Left renal cortex interstitium (tissue), 4 donors: ENCODE measurements at places on chromosomes 5 and 9.

GRCh38 chr5:76548525-76549229 lies 74.5 kb downstream of the F2RL2 start:
- no peak for DNase-seq

- no peak for DNase-seq
These were observed 41.2 kb upstream of the TRIO start for GRCh38 chr5:14101922-14102321.

GRCh38 chr9:118038713-118039112 lies 334.5 kb downstream of the TLR4 start:
- no peak for DNase-seq

GRCh38 chr9:132627106-132627505 lies 42.7 kb downstream of the DDX31 start:
- no peak for DNase-seq

DNA sequence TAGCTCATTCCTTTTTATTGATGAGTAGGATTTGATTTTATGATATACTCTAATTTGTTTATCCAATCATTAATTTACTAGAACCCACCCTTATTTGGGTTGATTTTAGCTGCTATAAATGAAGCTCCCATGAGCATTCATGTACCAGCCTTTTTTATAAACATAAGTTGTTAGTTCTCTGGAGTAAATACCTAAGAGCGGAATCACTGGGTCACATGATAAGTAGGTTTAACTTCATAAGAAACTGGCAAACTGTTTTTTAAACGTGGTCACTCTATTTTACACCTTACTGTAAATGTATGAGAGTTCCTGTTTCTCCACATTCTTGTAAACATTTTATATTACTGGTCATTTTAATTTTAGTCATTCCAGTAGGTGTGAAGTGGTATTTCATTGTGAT lies 364.6 kb downstream of the NPR3 start:
- no peak for DNase-seq

GRCh38 chr5:142156839-142157463 lies 48.4 kb downstream of the NDFIP1 start:
- no peak for DNase-seq

DNA sequence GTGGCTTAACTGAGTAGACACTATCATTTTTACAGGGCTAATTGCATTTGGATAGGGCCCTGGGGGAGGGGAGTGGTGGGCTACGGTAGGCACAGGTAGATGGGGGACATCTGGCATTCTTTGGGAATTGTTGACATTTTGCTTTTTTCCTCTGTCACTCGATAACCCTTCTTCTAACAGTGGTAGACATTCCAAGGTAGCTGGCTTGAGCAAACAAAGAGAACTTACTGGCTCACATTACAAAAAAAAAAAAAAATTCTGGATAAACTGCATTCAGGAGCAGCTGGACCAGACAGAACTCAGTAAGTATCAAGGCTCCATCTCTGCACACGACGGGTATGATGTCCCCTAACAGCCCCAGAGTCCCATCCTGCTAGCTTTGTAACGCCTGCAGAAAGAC lies 585.2 kb downstream of the ZNF608 start:
- no peak for DNase-seq

DNA sequence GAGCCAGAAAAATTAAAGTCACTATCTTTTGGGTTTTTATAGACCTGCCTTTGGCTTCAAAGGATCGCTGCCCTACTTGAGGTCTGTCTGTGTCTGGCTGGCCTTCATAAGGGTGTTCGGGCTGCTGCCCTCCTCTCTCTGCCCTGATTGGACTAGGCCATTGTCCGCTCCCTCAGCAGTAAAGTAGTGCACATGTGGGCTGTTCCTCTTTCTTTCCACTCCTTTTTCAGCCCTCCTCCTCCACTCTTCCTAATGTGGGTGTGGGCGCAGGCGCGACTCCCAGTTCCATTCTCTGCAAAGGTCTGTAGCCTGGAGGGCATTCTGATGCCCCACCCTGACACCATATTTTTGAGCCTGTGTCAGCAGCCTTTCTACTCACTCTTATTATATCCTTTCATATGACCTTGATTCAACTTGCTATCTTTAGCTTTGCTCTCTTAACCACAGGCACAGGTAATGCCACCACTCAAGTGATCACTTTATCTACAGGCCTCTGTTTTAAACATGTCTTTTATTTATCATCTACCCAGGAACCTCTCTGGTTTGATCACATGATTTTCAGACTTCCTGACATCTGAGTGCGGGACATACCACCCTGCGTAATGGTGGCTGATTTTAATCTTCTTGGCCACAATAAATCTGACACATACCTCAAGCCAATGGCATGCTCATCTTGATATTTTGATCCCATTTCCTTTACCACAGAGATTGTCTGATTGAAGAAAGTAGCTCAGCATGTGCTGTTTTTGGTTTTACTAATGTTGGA lies 144.5 kb downstream of the AOPEP start:
- DNase-seq, result no peak

GRCh38 chr5:106292654-106293053 lies 1378.1 kb downstream of the EFNA5 start:
- no peak for DNase-seq

GRCh38 chr5:41009232-41009631 lies 61.9 kb downstream of the MROH2B start:
- no peak for DNase-seq

- DNase-seq, result no peak
These were observed 63.4 kb upstream of the PALM2AKAP2 start for GRCh38 chr9:109716631-109717030.

GRCh38 chr9:1455766-1456165 lies 405.6 kb downstream of the DMRT2 start:
- no peak for DNase-seq

DNA sequence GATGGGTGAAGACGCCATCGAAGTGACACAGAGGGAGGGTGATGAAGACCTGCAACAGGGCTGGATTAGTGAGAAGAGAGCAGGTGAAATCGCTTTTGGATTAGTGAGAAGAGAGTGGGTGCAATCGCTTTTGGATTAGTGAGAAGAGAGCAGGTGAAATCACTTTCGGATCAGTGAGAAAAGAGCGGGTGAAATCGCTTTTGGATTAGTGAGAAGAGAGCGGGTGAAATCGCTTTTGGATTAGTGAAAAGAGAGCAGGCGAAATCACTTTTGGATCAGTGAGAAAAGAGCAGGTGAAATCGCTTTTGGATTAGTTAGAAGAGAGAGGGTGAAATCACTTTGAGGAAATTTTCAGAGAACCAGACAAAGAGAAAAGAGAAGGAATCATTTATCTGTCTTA lies 67.2 kb upstream of the TRIO start:
- DNase-seq, result no peak

- DNase-seq, result no peak
These were observed 165.8 kb upstream of the NR3C1 start for GRCh38 chr5:143569213-143569701.

GRCh38 chr9:109417585-109418544 lies 80.2 kb downstream of the PTPN3 start:
- no peak for DNase-seq

DNA sequence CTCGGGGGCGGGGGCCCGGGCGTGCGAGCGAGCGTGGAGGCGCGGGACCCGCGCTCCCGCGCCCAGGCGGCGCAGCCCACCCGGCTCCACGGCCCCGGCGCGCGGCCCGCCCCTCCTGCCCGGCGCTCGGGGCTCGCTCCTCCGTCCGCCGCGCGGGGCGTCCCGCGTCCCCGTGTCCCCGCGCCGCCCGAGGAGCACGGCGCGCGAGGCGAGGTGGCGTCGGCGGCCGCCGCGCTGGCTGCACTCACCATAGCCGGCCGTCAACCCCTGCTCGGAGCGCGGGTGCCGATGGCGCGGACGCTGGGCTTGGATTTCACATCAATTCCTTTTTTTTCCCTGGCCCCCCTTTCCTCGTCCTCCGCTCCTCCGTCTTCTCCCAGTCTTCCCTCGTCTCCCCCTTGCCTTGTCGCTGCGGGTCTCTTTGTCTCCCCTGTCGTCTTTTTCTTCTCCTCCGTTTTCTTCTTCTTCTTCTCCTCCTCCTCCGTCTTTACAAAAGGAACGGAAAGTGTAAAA lies 494 bp downstream of the PTCH1 start:
- DNase-seq, result no peak

DNA sequence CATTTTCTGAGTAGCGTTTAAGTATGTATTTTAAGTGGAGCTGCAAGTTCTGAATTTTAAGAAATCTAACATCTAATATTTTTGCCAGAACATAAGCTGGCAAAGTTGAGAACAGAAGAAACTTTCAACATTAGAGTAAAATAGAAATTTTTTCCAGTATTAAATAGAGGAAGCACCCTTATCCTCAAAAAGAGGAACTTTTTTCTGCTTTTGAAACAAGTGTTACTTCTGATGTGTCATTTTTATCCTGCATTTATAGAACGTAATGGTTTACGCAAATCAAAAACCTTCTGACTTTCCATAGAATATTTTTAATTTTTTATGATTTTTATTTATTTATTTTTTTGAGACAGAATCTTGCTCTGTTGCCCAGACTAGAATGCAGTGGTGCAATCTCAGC lies 21.8 kb downstream of the ZBED3 start:
- no peak for DNase-seq

- no peak for DNase-seq
These were observed 669.0 kb downstream of the ACTL7B start for GRCh38 chr9:108186642-108187395.

DNA sequence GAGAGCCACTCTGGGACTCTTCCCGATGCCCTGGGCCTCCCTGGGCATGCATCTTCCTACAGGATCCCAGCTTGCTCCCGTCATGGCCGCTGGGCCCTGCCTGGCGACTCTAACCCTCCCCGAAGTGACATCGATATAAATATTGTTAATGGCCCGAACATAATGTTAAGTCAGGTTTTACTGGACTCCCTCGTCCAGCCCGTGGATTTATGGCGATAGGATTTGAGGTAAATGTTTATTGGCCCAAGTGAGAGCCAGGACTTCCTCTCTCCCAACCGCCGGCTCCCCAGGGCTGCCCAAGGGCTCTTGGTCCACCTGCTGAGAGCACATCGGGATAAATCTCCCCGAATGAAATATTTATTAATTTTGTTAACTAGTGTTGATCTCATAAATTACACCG lies 246.3 kb downstream of the PBX3 start:
- DNase-seq, result no peak

GRCh38 chr5:173629628-173630027 lies 13.2 kb upstream of the BOD1 start:
- DNase-seq, result no peak

DNA sequence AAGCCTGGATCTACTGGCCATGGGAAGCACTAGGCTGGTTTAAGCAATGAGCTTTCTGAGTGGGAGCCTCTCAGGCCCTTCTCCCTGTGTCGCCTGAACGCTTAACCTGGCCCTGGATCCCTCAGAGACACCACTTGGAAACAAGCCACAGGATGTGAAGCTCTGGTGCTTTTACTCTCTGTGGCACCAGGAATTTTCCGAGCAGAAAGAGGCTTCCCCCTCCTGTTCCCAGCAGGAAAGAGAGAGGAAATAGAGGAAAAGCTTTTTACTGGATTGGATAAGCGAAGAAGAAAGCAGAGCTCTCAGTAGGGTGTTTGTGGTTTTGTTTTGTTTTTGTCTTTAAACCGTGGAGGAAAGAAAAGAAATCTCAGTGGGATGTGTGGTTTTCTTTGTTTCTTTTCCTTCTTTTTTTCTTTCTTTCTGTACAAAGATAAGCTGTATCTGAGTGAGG lies 34.5 kb downstream of the COL15A1 start:
- no peak for DNase-seq

GRCh38 chr5:88899096-88899737 lies 16.2 kb upstream of the MEF2C start:
- no peak for DNase-seq

DNA sequence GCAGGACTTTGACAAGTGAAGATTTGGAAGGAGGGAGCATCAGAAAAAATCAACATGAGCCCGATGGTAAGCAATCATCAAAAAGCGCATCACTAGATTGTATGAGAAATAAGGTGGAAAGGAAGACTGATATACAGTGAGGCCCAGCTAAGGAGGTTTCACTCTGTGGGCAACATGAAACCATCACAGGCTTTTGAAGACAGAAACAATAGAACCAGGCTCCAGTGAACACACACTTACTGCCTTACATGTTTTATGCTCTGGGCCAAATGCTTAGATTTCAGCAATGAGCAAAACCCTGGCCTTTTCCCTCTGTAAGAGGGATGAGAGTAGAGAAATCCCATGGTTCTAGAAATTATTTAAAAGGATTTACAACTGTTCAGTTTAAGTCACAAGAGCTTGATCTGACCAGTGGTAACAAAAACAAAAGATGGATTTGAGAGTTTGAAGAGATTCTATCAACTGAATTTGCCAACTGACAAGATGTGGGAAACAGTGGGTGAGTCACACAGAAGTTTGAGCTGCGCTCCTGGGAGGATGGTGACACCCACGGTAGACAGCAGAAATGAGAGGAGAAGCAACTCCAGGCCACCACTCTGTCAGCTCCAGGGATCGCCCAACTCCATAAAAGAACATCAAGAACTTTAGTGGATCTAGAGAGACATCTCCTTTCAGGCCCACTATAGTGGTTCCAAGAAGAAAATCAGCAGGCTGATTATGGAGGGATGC lies 261.8 kb downstream of the MCTP1 start:
- DNase-seq, result no peak

GRCh38 chr5:147743678-147744374 lies 38.7 kb downstream of the JAKMIP2 start:
- peak; percentile 32 for DNase-seq

DNA sequence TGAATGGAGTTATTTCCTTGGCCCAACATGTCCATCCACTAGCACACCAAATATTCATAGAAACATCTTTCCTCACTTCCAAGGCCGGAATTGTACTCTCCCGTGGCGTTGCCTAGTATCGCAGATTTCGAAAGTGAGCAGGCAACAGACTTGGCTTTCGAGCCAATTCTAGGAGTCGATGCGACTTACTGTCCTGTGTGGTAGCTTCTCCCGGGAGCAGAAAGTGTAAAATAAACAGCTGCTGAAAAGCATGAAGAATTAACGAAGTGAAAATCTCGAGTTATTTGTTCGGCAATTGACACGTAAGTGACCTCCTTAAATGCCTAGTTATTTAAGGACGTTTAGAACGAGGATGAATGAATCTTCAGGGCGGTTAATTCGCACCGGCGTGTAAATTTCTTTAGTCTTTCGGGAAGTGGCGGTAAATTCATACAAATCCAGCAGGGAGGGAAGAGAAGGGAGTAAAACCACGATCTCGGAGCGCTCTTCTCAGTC lies 449 bp upstream of the PCSK5 start:
- peak; percentile 37 for DNase-seq

DNA sequence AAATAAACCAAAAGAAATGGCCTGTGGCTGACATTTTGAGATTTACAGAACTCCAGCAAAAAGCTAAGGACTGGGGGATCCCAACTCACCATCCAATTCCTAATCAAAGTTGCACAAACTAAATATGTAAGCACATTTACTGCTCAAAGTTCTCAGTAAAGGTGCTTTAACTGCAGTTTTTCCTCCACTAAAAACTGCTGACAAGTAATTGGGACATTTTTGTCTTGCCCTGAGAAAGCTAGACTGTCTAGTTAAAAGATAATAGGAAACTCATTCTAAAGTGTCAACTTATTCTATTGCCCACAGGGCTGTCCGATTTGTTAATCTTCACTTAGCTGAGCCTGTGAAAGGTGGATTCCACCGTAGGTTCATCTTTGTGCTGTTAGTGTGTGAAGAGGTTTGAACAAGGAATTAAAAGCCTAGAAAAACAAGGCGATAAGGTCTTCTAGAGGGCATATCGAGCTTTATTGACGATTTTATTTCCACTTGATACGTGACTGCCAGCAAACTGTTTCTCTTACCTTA lies 1.0 kb downstream of the DOCK8 start:
- no peak for DNase-seq
